ENCODE measurements at places on chromosomes 4 and X.
A peak's percentile ranks its signal among the peaks of the same experiment; 100 is the strongest.

- DNase-seq: no peak
These were observed 113.9 kb downstream of the DRD5 start for GRCh38 chr4:9895333-9895705.

DNA sequence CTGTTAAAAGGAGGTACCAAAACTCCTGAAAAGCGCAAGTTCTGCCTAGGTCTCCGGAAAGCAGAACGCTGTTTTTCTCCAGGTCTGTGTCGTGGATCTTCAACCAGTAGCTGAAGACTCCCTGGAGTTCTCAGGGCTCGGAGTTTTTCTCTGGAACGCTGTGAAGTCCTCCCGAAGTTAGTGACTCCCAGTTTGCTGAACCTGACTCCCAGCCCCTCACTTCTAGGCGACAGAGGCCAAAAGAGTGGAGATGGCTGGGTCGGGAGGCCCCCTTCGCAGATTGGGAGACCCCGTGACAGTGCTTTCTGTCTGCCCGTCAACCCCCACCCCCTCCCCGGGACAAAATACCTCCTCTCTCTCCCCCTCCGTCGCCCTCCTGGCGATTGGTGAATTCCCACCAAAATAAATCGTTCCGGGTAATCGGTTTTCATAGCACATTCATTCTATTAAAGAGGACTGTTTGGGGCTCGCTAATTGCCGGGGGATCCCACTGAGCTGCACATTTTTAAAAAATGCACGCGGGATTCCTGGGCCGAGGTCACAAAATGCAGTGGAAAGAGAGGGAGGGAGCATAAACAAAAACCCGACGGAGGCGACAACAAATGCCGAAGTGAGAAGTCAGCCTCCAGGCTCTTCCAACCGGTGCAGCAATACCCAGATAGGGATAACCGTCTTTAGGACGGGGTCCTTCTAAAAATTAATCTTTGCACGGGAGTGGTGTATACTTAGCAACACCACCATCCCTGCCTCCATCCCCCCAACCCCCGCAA is 4.0 kb upstream of the MSX1 start:
- no peak for DNase-seq

DNA sequence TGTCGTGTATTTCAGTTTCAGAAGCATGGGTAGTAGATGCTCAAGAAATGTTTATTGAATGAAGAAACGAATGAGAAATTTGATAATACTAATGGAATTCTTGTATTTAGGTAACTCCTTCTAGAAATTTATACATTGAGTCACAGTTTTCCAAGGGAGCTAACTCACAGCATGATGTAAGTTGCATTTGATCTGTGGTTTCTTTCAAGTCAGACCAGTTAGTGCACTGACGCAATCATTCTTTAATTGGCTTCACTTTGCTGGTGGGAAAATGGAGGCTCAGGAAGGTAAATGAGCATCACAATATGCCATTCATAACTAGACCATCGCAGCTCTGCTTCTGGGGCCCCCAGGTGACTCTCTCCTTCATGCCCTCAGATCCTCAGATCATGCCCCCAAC is 17.3 kb upstream of the CWH43 start:
- DNase-seq: no peak

- peak; percentile 53 for DNase-seq
These were observed 49.4 kb downstream of the ARHGEF6 start for GRCh38 chrX:136731207-136731782.

DNA sequence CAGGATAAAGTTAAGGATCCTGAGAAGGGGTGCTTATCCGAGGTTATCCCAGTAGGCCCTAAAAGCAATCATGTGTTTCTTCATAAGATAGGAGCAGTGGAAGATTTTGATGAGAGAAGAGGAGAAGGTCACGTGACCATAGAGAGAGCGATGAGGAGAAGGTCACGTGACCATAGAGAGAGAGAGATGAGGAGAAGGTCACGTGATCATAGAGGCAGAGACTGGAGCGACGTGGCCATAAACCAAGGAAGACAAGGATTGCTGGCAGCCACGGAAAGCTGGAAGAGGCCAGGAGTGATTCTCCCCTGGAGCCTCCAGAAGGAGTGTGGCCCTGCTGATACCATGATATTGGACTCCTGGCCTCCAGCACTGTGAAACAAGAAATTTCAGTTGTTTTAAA is 38.4 kb upstream of the ZNF518B start:
- DNase-seq: no peak

GRCh38 chr4:120557372-120557771 is 365.2 kb downstream of the PRDM5 start:
- DNase-seq: no peak

DNA sequence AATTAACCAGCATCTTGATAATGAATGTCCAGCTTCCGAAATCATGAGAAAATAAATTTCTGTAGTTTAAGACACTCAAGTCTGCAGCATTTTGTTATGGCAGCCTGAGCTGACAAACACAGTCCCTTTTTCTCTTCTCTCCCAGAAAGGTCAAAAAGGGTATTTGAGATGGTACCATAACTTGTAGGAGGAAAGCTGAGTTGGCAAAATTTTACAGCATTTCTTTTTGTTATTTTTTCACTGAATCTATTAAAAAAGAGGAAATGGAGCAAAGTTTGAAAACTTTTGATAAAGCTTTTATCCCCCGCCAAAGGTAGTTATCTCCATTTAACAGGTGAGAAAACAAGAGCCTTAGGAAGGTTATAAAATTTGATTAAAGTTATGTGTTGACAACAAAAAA is 367.6 kb upstream of the TECRL start:
- DNase-seq: no peak

- no peak for DNase-seq
These were observed 83.3 kb downstream of the SNCA start for GRCh38 chr4:89753601-89754066.
